ENCODE measurements at places on chromosomes 12 and 14.
A peak's percentile ranks its signal among the peaks of the same experiment; 100 is the strongest.

- peak; percentile 90 for DNase-seq
Measured at GRCh38 chr14:102020058-102020971, 55.9 kb downstream of the DYNC1H1 start.

DNA sequence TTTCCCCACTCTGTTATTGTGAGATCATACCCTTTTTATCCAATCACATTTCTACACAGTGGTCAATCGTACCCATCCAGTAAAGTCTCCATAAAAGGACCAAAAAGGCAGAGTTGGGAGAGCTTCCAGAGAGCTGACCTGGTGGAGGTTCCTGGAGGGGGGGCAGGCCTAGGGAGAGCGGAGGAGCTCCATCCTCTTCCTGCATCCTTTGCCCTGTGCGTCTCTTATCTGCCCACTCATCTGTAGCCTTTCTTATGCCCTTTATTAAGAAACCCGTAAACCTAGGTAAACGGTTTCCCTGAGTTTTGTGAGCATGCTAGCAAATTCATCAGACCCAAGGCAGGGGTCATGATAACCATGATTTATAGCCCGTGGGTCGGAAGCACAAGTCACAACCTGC lies 26.2 kb downstream of the EVL start:
- DNase-seq: no peak

- DNase-seq: no peak
Measured at GRCh38 chr12:107779077-107779831, 4.8 kb downstream of the ASCL4 start.

DNA sequence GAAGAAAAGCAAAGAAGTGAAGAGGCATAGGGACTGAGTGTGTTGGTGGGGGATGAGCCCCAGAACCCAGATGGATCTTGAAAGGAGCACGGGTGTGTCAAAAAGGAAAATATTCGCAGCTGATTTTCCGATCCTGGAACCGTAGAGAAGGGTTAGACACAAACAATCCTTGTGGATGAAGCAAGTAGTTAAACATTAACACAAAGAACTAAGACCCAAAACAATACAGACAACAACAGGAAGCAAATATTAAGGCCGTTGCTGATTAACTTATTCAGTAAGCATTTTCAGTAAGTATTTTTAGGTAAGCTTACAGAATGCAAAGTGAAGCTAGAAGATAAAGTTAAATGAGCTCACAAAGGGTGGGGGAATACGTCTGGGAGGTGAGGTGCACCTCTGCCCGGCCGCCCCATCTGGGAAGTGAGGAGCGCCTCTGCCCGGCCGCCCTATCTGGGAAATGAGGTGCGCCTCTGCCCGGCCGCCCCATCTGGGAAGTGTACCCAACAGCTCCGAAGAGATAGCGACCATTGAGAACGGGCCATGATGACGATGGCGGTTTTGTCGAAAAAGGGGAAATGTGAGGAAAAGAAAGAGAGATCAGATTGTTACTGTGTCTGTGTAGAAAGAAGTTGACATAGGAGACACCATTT lies 62.8 kb upstream of the PRB2 start:
- no peak for DNase-seq

DNA sequence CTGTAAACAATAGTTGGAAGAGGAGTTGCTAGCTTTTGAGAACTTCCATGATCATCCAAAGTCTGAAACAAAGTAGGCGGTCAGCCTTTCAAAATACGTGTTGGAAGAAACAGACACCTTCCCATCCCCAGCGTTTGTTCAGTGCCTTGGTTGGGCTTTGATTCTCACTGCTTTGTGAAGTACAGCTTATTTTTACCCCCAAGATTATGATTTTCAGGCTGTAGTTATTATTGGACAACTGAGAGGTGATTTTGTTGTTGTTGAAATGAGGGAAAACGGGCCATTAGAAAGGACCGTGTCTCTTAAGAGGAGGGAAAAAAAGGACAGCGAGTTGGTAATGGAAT lies 921 bp upstream of the CEP83 start:
- DNase-seq: peak; percentile 4

DNA sequence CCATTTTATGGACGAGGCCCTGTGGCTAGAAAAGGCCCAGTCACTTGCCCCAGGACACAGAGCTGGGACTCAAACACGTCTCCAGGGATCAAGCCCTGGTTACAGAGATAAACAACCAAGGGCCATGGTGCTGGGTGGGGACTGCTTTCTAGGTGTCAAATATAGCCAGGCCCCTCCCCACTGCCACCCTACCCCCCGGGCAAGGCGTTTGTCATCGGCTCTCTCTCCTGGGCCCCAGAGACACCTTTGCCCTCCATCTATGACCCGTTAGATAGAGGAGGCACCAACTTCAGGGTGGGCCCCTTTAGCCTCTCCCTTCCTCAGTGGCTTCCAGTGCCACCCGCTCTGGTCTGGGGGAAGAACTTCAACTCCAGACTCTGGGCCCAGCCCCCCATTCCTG lies 18.0 kb downstream of the LTBP2 start:
- no peak for DNase-seq

DNA sequence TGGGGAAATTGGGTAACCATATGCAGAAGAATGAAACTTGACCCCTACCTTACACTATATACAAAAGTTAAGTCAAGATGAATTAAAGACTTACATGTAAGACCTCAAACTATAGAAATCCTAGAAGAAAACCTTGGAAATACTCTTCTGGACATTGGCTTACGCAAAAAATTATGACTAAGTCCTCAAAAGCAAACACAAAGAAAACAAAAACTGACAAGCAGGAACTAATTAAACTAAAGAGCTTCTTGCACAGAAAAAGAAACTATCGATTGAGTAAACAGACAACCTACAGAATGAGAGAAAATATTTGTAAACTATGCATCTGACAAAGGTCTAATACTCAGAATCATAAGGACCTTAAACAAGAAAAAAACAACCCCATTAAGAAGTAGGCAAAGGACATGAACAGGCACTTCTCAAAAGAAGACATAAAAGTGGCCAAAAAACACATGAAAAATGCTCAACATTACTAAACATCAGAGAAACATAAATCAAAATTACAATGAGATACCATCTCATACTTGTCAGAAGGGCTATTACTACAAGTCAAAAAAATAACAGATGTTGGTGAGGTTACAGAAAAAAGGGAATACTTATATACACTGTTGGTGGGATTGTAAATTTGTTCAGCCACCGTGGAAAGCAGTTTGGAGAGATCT lies 37.0 kb upstream of the CFAP54 start:
- no peak for DNase-seq

DNA sequence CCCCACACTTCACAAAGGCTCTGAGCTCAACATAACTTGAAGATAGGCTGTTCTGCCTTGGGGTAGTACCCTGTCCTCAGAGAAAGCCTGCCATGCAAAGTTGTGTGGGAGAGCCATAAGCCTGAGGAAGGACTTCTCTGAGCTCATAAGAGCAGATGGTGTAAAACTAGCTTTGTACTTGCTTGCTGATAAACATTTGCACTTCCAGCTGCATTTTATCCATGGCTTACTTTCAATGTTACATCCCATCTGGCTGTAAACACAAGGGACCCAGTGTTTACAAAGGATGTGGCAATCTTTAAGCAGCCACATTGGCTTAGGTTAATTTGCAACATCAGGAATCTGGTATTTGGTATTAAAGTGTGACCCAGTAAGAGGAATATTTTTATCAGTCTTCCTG lies 258.1 kb downstream of the IPO8 start:
- DNase-seq: no peak

- no peak for DNase-seq
Measured at GRCh38 chr12:112924986-112925385, 13.3 kb upstream of the OAS3 start.

- DNase-seq: no peak
Measured at GRCh38 chr14:40100544-40101196, 668.4 kb upstream of the FBXO33 start.

DNA sequence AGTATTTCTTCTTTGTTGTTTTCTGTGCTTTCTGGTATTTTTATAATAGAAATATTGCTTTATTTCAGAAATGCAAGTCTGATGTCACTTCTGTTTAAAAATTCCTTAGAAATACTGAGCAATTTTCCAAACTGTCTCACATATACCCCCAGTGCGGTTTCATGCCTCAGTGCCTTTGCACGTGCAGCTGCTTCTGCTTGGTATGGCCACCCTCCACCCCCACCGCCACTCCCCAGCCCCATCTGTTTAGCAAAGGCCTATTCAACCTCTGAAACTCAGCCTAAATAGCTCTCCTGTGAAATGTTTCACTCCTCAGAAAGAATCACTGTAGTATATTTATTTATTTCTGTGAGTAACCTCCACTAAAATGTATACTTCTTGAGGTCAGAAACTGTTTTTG lies 52.3 kb downstream of the PPM1H start:
- DNase-seq: no peak

GRCh38 chr12:69987579-69988091 lies 162.6 kb downstream of the MYRFL start:
- peak; percentile 93 for DNase-seq

- no peak for DNase-seq
Measured at GRCh38 chr14:67319142-67319541, 40.5 kb downstream of the ATP6V1D start.

DNA sequence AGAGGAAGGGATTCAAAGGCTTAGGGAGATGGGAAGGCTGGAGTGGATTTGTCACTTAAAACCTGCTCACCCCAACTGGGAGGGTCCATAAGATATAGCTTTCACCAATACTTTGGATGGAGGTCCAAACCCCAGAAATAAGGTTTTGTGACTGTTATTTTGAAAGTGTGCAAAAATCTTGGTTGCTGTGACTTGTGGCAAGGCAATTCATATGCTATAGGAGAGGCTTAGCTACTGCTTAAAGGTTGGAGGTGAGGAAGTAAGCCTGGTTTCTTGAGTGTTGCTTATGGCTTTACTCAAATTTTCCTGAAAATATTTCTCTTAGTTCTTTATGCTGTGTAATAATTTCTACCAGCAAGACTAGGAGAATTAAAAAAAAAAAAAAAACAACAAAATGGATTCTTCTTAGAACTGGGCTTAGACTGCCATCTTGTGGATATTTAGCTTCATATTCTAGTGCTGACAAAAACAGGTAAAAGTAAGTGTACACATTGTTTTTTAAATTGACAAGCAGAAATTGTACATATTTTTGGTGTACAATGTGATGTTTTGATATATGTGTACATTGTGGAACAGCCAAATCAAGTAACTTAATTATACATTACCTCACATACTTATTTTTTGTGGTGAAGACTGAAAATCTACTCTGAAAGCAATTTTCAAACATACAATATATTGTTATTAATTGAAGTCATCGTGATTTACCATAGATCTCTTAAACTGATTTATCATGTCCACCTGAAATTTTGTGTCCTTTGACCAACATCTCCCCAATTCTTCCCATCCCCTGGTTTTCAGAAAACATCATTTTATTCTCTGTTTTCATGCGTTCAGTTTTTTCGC lies 23.0 kb downstream of the PDE6H start:
- peak; percentile 40 for DNase-seq

DNA sequence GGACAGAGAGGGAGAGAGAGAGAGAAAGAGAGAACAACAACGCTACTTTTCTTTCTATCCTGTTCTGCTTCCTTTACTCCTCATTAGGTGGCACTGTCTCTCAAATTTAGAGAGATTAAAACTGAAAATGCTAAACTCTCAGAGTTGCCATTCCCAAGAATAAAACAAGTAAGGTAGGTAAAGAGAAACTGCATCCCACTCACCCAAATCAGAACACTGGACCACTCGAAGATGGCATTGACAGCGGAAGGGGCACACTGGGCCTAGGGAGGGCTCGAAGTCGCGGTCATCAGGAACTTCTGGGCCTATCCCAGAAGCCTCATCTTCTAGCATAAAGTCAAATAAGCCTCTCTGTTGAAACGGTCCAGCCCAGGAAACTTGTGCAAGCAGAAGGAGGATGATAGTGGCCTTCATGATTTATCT lies 4.5 kb downstream of the DCN start:
- no peak for DNase-seq

- DNase-seq: no peak
Measured at GRCh38 chr12:99745121-99745520, 97.6 kb downstream of the GARIN6 start.
